ENCODE measurements at places on chromosomes 5 and 9.

GRCh38 chr5:125700380-125700861 lies 722.8 kb upstream of the GRAMD2B start:
- DNase-seq, result no peak

- DNase-seq, result no peak
Measured at GRCh38 chr9:71263451-71263850, 142.0 kb upstream of the TRPM3 start.

GRCh38 chr5:160500786-160501779 lies 79.4 kb downstream of the PTTG1 start:
- DNase-seq, result no peak

DNA sequence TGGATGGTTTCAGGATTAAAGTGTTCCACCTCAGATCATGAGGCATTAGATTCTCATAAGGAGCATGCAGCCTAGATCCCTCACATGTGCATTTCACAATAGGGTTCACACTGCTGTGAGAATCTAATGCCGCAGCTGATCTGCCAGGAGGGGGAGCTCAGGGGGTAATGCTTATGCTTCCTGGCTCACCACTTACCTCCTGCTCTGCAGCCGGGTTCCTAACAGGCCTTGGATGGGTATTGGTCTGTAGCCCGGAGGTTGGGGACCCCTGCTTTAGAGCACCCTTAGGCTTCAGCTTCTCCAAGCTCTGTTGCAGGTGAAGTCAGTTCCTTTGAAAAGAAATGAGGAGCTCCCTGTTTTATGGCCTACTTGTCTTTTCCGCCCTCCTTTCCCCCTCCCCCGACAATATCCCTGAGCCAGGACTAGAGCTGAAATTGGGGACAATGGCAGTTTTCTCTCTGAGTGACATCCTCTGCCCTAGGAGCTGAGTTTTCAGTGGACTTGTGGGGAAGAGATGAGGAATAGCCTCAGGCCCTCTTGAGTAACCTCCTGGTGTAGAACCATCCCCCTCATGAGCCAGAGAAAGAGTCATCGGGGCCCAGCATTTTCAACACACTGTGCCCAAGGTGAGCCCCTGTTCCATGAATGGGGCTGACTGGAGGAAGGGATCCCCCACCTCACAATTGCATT lies 16.2 kb upstream of the MAT2B start:
- no peak for DNase-seq
